Stimulated activated CD8-positive, alpha-beta memory T cell treated with anti-CD3 and anti-CD28 coated beads, Interleukin-2, amount 100 ng/mL, for 1 hour (primary cell): ENCODE measurements at places on chromosomes 5 and 9.

DNA sequence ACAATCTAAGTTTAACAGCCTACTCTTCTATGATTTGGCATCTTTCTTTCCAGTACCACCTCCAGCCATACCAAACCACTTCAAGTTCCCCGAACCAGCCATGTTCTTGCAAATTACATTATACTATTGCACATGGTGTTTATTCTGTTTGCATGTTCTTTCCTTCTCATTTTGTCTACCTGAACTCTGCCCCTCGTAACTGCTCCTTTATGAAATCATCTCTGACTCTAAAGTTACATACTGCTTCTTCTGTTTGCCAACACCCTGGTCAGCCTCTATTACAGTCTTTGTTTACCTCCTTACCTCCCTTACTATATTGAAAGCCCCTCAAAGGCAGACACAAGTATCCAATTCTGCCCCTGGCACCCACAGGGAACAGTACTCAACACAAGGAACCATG is 6.0 kb downstream of the PPP6C start:
- no peak for DNase-seq

GRCh38 chr5:6644794-6645241 is 11.6 kb downstream of the SRD5A1 start:
- no peak for DNase-seq

DNA sequence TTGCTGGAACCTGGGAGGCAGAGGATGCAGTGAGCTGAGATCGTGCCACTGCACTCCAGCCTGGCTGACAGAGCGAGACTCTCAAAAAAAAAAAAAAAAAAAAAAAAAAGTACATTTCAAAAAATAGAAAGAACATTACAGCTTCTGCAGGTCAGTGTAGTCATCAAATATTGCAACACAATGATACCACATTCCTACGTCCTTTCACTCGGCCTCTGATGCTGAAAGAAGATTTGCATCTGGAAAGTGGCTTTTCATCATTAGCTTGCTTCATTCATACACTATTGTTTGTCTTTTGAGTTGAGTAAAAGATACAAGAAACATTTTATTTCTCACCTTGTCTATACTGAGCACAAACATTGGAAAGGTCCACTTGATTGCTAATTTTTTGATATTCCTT is 59.6 kb upstream of the CPLANE1 start:
- DNase-seq: no peak

DNA sequence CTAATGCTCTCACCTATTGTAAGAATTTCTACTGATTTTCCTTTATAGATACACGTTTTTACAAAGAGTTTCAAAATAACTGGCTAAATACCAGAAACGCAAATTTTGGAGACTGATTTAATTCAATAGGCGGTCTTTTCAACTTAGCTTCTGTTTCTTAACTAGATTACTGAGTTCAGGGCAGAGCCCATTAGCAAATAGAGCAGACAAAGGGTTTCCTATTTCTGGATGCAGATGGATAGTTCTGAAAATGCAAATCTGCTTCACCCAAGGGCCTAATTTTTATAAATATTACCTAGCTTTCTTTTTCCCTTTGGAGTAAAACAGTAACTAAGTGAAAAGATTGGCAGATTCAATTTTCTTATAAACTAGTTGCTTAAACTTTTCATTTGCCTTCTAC is 13.6 kb upstream of the KIAA1958 start:
- DNase-seq: no peak

GRCh38 chr5:83473346-83474160 is 2.0 kb downstream of the VCAN start:
- no peak for DNase-seq

DNA sequence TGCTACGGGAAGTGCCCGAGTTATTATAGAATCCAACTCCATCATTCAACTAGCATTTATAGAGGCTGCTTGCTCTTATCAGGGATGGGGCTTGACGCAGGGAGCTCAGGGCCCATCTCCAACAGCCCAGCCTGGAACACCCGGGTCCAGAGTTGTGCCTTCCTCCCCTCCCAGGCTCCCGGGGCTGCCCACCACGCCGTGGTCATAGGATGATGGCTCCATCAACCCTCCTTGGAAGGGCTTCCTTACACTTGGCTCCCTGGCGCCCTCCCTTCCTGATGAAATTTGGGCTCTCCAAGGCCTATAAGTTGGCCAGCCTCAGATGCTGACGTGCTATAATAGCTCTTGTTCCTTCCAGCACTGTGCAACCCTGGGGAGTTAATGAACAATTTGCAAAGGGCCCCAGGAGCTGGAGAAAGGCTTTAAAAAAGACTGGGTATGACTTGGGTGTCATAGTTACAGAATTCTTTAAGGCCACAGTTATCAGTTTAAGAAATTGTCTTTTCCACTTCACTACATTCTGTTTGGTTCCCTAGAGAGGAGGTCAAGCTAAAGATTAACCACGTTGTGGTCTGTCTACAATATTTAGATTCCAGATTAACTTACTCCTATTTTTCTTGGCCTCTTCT is 42.5 kb upstream of the GADD45G start:
- DNase-seq: no peak

GRCh38 chr5:30994902-30995301 is 198.6 kb upstream of the CDH6 start:
- DNase-seq: no peak

GRCh38 chr9:36800455-36800854 is 227.8 kb downstream of the MELK start:
- no peak for DNase-seq

DNA sequence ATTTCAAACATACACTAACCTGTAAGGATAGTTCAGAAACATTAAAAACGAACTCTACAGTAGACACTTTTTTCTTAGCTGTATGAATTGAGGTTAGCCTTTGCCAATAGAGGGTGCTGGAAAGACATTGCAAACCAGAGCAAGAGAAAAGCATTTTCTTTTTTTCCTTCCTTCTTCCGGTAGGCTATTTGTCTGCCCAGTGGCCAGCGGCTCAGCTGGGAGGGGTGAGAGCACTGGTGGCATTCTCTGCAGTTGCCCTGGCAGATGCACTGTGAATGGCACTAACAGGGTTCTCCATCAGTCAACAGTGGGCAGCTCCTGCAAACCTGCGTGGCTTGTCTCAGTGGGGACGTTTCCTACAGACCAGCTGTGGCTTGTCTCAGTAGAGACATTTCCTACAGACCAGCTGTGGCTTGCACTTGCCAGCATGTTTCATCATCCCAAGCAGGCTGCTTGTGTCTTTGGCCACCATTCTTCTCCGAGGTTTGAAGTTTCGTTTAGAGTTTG is 984.5 kb upstream of the CDH18 start:
- DNase-seq: no peak

GRCh38 chr5:167570431-167570830 is 721.0 kb upstream of the WWC1 start:
- no peak for DNase-seq

GRCh38 chr9:81669866-81670265 is 19.5 kb downstream of the TLE1 start:
- DNase-seq: no peak

DNA sequence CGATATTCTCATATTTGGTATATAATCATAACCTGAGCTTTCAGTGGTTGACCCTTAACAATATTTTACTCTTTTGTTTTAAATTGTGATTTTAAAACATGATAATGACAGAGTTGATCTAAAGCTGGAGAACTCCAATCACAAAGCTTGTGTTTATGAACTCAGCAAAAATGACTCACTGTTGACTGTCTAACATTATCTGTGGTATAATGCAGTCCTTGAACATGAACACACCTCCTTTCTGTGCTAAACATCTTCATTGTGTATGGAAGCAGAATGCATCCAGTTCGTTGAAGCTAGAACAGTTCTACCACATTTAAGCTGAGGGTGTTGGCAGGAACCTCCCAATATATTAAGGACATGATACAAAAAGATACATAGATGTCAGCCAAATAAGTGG is 1030.2 kb upstream of the SEMA6A start:
- no peak for DNase-seq

DNA sequence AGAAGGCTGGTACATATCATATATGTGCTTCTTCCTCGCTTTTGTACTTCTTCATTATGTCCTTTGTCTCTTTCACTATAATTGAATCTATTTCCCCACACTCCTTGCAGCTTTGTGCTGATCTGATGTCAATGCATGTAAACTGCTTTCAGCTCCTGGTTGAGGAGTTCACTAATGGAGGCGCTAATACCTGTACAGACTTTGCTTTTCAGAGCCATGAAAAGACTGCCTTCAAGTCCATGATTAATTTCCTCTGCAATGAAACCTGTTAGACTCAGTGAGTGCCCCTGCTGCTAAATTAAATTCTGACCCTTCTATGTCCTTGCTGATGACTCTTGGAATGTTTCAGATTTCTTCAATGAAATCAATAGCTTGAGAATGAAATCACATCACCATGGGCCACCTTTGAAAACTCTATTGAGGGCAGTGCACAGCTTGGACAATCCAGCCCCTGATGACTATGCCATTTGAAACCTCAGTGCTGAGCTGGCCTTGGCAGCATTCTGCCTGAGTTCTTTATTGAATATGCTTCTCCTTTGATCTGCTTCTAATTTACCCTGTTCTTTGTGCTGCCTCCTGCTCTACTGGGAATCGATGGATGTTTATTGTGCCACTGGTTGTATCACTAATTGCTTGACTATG is 358.2 kb upstream of the DMAC1 start:
- DNase-seq: no peak

GRCh38 chr9:78296893-78297671 is at the start of gene PSAT1:
PSAT1 (plus strand) TSS chr9:78297125; CDS start chr9:78297211, 86 bp downstream.
- peak; percentile 66 for DNase-seq

DNA sequence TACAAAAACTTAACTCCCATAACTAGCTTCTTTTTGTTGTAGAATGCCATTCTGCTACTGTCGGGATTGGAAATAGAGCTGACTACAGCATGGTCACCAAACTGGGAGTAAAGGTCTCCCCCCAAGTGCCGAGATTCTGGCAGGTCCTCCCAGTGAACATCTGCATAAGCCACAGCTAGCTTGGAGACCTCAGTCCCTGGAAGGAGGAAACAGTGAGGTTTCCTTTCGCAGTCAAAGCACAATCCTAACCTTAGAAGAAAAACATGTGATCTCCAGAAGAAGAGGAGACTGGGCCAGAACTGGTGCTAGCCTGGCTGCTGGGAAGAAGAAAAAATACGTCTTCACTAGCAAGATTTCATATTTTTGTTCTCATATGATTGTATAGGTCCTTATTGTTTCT is 127.4 kb downstream of the SCAMP1 start:
- no peak for DNase-seq

GRCh38 chr5:14396737-14397136 is 184.9 kb upstream of the OTULINL start:
- no peak for DNase-seq

DNA sequence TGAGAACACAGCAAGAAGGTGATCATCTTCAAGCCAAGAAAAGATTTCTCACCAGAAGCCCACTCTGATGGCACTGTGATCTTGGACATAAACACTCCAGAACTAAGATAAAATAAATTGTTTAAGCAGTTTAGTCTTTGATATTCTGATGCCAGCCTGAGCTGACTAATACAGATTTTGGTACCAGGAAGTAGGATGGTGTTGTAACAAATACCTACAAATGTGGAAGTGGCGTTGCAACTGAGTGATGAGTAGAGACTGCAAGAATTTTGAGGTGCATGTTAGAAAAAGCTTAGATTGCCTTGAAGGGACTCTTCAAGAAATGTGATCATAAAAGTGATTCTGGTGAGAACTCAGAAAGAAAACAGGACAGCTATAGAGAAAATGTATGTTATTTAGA is 592.4 kb upstream of the DAB2 start:
- DNase-seq: no peak

- no peak for DNase-seq
Measured at GRCh38 chr5:180950291-180950949, 38.2 kb upstream of the BTNL3 start.

- no peak for DNase-seq
Measured at GRCh38 chr5:178426326-178427130, 163.7 kb downstream of the COL23A1 start.

GRCh38 chr5:15601274-15601673 is 101.3 kb downstream of the FBXL7 start:
- no peak for DNase-seq

GRCh38 chr5:109865637-109866036 is 175.9 kb downstream of the MAN2A1 start:
- DNase-seq: no peak

- DNase-seq: no peak
Measured at GRCh38 chr5:142780871-142781270, 10.7 kb downstream of the ARHGAP26 start.

DNA sequence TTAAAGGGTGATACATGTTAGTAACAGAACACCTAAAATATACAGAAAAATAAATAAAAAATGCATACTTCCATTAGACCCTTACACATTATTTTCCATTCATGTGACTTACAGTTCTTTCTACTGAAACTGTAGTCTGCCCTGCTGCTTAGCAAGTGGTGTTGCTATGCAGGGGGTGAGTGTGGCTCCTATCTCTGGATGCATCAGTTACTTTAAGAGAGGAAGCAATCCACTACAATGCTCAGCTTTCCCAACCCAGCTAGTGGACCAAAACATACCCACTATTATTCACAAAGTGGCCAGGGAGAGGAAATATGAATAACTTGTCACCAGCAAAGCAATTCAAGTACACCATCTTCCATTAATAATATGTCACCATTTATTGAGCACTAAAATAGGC is 121.8 kb downstream of the DOCK2 start:
- no peak for DNase-seq

- no peak for DNase-seq
Measured at GRCh38 chr5:126004636-126005035, 418.6 kb upstream of the GRAMD2B start.

DNA sequence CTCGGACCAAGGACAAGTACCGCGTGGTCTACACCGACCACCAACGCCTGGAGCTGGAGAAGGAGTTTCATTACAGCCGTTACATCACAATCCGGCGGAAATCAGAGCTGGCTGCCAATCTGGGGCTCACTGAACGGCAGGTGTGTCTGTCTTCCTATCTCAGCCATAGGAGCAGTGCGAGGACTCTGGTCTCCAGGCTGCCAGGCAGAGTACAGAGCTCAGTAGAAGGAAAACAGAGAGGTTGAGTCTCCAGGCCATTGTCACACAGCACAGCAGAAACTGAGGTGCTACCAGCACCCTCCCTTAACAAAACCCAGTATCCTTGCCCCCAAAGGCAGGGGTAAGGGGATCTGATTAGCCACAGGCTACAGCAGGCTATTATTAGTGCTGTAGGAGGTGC is 7.1 kb upstream of the SLC6A7 start:
- DNase-seq: no peak

DNA sequence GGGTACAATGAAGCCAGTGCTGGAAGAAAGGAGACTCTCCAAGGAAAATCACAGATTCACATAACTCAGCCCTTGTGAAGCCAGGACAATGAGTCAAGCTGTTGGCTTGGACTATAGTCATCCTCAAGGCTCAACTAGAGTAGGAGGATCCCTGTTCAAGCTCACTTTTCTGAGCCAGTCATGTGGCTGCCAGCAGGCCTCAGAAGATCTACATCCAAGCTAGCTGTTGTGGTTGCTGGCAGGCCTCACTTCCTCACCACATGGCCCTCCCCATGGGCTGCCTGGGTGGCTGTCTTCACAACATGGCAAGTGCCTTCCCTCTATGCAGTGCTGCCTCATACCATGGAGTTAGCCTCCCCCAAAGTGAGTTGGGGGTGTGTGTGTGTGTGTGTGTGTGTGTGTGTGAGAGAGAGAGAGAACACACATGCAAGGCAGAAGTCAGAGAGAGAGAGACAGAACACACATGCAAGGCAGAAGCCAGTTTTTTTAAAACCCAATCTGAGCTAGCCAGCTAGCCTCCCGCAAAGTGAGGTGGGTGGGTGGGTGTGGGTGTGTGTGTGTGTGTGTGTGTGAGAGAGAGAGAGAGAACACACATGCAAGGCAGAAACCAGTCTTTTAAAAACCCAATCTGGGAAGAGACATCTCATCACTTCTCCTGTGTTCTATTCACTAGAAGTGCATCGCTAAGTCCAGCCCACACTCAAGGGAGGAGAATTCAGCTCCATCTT is 17.1 kb downstream of the SCAI start:
- DNase-seq: peak; percentile 61
